ENCODE measurements at places on chromosomes 12 and 14.
A peak's percentile ranks its signal among the peaks of the same experiment; 100 is the strongest.

DNA sequence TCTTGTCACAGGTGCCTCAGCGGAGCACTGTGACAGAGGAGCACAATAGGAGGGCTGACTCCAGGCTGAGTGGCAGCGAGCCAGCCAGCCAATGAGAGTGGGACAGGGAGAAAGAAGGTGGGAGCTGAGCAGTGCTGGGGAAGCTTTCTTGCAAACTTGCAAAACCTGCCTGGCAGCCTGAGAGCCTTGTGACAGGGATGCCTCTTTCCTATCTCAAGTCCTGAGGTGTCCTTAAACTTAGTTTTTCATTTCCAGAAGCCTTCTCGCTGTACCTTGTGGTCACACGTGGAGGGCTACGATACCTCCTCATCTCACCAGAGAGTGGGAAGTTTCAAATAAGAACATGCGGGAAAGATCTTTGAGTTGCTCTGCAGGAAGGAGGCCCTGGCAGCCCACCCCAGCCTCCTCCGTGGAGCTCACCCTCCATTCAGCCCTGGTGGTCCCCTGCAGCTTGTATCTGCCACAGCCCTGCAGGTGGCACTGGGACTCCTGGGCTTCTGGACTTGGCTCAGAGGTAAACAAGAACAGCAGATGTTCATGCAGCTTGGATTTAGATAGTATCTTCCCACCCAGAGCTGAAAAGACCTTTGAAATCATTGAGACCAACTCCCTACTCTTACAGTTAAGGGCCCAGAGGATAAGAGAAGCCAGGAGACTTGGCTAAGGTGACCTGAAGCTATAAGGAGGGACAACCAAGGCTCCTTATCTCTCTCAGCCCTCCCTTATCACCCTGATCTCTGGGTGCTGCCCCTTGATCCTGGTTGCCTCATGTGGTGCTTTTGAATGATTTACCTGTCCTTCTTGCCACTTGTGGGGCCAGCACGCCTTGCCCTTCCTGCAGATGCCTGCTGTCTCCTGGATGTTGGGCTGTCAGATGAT lies 153.5 kb upstream of the MAX start:
- peak; percentile 14 for DNase-seq

DNA sequence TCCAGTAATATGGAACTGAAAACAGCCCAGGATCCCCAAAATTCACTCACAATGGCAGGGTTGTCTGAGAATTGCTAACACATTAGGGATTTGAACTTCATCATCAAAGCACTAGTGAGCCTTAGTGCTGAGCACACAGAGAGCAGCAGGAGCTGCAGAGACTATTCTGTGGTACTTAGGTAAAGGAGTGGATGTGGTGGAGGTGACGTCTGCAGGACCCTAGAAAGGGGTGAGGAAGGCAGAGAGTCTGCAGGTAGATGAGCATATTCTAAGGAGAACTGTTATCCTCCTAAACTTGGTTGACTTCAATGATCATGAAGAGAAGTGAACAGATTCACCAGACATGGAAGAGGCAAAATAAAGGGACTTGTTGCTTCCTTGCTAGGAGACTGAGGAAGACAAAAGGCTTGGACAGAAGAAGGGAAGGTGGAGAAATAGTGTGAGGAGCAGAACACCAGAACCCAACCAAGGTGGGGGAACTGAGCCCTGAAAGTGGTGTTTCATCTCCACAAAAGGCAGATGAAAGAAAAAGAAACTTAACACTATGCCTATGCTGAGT lies 1164.0 kb downstream of the TMEM121 start:
- DNase-seq = no peak

GRCh38 chr12:102371165-102371564 lies 109.2 kb downstream of the IGF1 start:
- no peak for DNase-seq

- no peak for DNase-seq
These were observed 117.8 kb downstream of the TTC7B start for GRCh38 chr14:90698379-90698869.

GRCh38 chr12:54140588-54141388 lies 48.0 kb downstream of the SMUG1 start:
- no peak for DNase-seq

DNA sequence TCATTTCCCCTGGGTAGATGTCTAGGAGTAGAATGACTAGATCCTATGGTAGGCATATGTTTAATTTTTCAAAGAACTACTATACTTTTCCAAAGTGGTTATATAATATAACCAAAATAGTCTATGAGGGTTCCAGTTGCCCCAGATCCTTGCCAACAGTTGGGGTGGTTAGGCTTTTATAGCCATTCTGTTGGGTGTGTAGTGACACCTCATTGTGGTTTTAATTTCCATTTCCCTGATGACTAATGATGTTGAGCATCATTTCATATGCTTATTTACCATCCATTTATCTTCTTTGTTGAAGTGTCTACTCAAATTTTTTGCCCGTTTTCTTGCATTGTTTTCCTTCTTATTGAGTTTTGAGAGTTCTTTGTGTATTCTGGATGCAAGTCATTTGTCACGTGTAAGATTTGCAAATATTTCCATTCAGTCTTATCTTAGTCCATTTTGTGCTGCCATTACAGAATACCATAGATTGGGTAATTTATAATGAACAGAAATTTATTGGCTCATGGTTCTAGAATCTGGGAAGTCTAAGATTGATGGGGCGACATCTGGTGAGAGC lies 4.7 kb downstream of the SYNE2 start:
- DNase-seq = no peak

GRCh38 chr12:105704787-105705186 lies 374.3 kb downstream of the C12orf75 start:
- DNase-seq = no peak

- DNase-seq = no peak
These were observed 219.7 kb downstream of the ACSS3 start for GRCh38 chr12:81297601-81298000.

- no peak for DNase-seq
These were observed 215.7 kb upstream of the CRY1 start for GRCh38 chr12:107309020-107309419.

- peak; percentile 3 for DNase-seq
These were observed 1.2 kb downstream of the GSC start for GRCh38 chr14:94768521-94769390.

DNA sequence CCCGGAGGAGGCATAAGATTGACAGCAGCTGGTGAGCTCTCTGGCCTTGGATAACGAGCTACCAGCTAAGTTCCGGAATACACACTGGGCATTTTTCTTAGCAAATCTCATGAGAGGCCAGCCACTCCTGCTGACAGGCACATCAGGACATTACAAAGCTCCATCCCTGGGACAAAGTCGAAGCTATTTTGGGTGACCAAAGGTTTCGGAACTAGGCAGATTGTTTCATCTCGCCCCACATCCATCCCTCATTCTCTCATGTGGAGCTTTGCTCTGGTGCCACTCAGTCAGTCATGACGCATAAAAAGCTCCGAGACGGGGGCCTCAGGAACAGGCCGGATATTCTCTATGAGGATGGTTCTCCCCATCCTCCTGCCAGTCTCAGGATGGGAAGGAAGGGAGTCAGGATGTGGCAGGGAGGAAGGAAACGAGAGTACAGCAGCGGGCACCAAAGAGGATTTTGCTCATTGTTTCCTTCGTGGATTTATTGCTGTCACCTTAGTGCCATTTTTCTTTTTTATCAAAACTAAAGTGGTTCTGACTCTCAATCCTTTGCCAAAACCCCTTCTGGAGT lies 253.1 kb upstream of the FKBP4 start:
- no peak for DNase-seq

GRCh38 chr12:29883525-29883924 lies 99.8 kb upstream of the TMTC1 start:
- DNase-seq = no peak
